Left renal cortex interstitium (tissue), 4 donors: ENCODE measurements at places on chromosomes 2 and 18.

- no peak for DNase-seq
Observed at GRCh38 chr18:63994783-63995399, 25.0 kb downstream of the SERPINB8 start.

DNA sequence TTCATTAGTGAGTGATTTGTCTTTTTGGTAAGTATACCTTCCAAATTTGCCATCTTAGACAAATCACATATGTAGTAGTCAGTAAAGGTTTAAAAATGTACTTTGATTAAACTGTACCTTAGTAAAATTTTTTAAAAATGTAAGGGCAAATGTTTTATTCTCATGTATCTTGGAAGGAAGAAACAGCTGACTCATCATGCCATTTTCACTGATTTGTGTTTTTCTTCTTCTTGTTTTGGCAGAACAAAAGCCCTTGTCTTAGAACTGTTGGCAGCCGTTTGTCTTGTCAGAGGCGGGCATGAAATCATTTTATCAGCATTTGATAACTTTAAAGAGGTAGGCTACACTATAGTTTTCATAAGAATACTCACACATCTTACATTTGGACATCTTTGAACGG, 136.5 kb downstream of the PRPF40A start:
- DNase-seq: no peak

DNA sequence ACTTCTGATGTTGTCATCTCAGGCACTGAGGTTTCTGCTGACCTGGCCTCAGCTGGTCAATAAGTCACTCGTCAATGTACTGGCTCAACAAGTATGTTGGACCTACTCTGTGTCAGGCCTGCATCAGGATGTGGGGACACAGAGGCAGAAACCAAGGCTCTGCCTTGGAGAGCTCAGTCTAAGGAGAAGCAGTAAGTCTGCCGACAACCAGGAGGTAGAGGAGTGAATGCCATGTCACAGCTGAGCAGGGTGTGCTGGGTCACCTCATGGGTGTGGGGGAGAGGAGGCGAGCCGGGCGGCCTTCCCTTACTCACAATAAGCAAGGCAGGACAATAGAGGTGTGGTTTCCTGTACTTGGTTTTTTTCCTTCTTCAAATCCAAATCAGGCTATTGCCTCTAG, 75.8 kb downstream of the COLEC12 start:
- DNase-seq: no peak

DNA sequence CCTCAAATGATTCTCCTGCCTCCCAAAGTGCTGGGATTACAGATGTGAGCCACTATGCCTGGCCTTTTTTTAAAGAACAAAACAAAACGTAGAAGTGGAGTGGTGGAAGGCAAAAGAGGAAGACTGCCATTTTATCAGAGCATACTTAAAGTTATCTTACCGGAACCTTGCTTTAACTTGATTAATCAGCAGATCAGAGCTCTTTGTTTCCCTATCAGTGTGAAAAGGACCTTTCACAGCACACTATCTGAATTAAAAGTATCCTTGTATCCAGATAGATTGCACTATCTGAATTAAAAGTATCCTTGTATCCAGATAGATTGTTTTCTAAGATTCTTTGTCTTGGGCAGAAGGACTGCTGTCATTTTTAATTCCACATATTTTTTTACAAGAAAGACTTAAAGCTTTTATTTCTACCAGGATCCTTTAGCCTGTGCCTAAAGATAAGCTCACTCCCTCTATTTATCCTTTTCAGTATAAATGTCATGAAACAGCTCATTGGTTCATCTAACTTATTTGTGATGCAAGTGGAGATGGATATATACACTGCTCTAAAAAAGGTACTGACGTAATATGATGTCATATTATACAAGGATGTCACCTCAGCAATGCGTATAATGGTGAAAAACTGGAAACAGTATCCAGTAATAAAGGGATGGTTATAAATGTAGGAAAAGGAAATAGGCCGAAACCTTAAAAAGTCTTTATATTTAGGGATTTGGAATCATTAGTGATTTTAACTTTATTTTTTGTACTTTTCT, 17.8 kb downstream of the GMCL1 start:
- no peak for DNase-seq

GRCh38 chr2:238574490-238575271, 148.0 kb downstream of the ASB1 start:
- DNase-seq: no peak

DNA sequence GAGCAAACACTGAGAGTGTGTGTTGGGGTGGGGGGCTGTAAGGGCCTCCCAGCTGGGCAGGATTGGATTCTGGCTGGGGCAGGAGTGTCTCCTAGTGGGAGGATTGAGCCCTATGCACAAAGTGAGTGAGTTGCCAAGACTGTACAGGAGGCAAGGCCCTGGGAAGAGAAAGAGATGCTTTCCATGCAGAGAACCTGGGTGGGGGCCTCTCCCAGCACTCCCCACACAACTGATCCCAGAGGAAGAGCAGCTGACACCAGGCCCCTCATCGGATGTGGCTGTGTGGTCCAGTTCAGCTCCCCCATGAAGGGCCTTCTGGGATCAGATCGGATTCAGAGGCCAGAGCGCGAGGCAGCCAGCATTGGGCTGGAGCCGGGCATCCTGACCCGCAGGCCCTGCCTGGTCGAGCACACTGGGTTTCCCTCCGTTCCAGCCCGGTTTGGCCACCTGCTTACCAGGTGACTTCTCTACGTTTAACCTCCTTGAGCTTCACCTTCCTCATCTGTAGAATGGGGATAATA, 49.4 kb upstream of the FAHD2A start:
- DNase-seq: no peak

GRCh38 chr2:233793465-233794127, 15.5 kb downstream of the MROH2A start:
- DNase-seq: no peak

DNA sequence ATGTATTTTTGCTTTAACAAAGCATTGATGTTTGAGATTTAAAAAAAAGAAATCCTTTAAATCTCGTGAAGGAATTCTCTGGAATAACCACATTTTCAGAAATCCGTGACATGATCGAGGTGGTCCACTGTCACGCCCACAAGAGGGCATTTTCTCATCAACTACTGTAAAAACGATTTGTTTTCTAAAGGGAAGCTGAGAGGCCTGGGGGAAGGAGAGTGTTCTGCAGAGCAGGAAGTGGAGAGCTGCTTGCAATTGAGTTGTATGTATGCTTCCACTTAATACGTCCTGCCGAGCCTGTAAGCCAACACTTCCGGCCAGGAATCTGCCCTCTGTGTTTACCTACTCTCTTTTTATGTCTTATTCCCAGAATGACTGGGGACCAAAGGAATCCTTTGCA, 19.4 kb downstream of the KLHL29 start:
- DNase-seq: no peak

DNA sequence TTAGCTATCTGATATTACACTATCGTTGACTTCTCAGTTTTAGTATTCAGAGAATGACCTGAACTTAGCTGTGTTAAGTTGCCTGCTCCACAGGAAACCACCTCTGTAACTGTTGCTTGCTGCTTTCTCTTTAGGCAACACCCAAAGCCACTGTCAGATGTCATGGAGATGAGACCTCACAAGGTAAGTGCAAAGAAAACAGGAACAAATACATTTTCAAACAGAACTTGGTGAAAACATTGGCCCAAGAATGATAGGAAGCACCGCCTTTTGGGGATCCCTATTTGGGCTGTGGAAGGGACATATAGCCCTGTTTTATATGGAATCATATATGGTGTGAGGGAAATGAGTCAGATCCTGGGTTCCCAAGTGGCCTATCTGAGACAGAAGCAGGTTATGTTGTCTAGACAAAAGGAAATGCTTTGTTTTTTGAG, 143.4 kb downstream of the UBE2E3 start:
- DNase-seq: no peak

- DNase-seq: no peak
Observed at GRCh38 chr2:216195565-216196029, 86.4 kb downstream of the XRCC5 start.

GRCh38 chr2:47086571-47086970, 68.5 kb downstream of the STPG4 start:
- no peak for DNase-seq

DNA sequence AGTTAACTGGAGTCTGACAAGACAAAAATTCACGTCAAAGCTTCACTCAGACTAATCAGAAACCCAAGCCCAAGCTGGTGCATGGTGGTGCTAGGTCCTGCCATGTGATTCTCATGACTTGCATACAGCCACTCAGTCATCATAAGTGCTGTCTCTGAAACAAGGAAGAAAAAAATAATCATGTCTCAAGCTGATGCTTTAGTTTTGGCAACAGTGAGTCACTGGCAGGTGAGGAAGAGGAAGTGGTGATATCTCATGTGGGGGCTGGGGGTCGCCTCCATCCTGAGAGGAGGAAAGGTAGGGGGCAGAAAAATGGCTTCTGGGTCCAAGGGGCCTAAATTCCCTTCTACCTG, 136.3 kb downstream of the TMEM163 start:
- DNase-seq: no peak

DNA sequence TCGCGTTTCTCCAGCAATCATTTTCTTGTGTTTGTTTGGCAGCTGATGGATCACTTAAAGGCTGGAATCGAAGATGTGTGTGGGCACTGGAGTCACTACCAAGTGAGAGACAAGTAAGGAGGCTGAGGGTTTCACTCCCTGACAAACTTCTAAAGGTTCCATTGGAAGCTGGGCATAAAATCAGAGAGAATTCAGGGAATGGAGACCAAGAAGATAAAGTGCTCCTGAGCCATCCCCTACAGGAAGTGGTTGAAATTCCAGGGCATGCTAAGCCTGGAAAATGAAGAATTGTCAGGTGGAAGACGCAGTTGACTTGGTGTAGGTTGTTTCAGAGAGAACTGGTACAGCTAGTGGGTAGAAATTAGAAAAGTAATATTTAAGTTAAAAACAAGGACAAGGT, 39.1 kb downstream of the SLC9A4 start:
- no peak for DNase-seq
